ENCODE measurements at places on chromosomes 4 and X.

- no peak for DNase-seq
These were observed 92.0 kb upstream of the ADGRG2 start for GRCh38 chrX:19214311-19214710.

GRCh38 chr4:39706741-39707511 lies 9.0 kb downstream of the UBE2K start:
- no peak for DNase-seq

DNA sequence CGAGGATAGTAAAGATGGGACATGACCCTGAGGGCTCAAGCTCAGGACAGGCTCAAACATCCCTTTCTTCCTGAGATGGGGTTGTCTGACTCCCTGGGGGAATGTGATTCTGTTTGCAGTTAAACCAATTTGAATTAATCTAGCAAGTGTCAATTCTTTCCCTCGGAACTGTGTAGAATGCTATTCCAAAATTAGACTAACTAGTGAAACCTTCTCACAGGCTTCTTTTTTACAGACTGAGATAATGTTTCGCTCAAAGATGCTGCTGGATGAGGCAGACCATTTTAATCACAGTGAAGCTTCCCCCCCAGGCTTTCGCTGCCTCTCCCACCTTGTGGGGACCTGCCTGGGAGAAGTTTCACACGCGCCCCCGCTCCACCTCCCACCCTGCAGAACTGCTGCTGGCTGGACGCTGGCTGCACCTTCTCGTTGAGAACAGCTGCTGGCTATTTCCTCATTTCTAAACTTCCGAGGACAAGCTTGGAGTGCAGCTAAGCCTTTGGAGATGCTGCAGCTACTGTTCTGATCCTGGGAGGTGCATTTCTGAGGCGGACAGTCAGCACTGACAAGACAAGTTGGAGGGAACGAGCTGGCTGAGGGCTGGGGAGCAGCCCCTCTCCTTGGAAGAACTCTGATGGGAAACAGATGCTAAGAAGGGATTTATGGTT lies 297.8 kb downstream of the RAPGEF2 start:
- DNase-seq = no peak

- DNase-seq = no peak
These were observed 105.0 kb upstream of the PAQR3 start for GRCh38 chr4:79044141-79044659.

GRCh38 chr4:103050736-103051436 lies 25.7 kb downstream of the SLC9B2 start:
- DNase-seq = no peak

- no peak for DNase-seq
These were observed 134.3 kb downstream of the GUCY2F start for GRCh38 chrX:109347632-109348031.

DNA sequence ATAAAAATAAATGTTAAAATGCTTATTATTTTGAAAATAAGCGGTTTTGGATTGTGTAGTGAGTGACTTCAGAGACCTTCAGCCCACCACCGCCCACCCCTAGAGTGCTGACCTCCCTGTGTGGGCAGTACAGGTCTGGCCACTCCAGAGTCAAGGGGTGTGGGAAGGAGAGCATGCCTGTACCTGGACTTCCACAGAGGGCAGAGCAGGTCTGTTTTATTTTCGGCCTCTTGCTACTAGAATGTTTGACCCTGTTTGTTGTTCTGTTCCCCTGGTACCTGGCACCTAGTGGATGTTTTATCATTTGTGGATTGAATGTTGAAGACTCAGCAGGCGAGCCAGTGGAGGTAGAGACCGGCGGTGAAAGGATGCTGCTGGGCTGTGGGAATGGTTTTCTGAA lies 14.3 kb downstream of the PIGG start:
- no peak for DNase-seq

GRCh38 chr4:121307445-121308327 lies 73.1 kb downstream of the QRFPR start:
- DNase-seq = no peak

DNA sequence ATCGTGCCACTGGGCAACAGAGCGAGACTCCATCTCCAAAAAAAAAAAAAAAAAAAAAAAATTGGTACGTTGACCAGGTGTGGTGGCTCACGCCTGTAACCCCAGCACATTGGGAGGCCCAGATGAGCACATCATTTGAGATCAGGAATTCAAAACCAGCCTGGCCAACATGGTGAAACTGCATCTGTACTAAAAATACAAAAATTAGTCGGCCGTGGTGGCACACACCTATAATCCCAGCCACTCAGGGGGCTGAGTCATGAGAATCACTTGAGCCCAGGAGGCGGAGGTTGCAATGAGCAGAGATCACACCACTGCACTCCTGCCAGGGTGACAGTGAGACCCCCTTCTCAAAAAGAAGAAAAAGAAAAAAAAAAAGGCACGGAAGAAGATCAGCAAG lies 24.5 kb downstream of the RBMX start:
- no peak for DNase-seq

GRCh38 chrX:19799319-19800182 lies 87.8 kb downstream of the SH3KBP1 start:
- no peak for DNase-seq

DNA sequence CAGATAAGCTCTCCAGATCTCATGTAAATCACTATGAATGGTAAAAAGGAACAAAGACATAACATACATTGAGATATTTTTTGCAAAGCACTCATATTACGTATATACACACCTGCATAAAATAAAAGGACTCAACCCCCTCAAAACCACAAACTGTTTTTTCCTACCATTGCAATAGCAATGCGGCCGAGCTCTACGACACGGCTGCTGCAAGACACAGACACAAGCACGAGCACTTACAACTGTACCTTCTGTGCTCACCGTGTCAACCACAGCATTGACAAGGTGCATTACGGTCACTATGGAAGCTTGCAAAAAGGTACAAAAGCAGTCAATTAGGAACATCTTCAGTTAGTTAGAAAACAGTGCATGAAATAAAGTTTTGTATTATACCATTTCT lies 37.1 kb upstream of the MTNR1A start:
- no peak for DNase-seq

GRCh38 chr4:127881563-127881864 lies 821 bp downstream of the PLK4 start:
- no peak for DNase-seq

- no peak for DNase-seq
These were observed 12.4 kb upstream of the RGS12 start for GRCh38 chr4:3280466-3280865.

GRCh38 chrX:13507893-13508292 lies 61.5 kb upstream of the EGFL6 start:
- DNase-seq = no peak

GRCh38 chrX:132412208-132412607 lies 76.6 kb downstream of the MBNL3 start:
- DNase-seq = no peak

- DNase-seq = no peak
These were observed 148.7 kb downstream of the KDR start for GRCh38 chr4:54976682-54977081.

DNA sequence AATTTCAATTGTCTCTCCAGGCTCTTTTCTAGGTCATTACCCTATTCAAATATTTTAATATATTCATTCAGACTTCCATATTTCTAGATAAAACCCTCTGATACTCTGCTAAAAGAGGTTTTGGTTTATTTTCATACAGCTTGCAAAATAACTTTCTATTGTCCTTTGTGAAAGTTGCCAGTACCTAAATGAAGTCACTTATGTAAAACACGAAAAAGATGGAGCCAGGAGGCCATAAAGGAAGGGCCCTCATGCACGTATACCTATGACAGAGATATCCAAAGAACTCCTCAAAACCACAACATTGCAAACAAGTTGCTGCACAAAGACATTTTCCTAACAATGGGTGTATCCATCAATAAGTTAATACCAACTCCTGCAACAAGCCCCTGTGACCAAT lies 25.7 kb upstream of the ELOVL6 start:
- DNase-seq = no peak

GRCh38 chrX:42602136-42602535 lies 175.8 kb downstream of the PPP1R2C start:
- no peak for DNase-seq

DNA sequence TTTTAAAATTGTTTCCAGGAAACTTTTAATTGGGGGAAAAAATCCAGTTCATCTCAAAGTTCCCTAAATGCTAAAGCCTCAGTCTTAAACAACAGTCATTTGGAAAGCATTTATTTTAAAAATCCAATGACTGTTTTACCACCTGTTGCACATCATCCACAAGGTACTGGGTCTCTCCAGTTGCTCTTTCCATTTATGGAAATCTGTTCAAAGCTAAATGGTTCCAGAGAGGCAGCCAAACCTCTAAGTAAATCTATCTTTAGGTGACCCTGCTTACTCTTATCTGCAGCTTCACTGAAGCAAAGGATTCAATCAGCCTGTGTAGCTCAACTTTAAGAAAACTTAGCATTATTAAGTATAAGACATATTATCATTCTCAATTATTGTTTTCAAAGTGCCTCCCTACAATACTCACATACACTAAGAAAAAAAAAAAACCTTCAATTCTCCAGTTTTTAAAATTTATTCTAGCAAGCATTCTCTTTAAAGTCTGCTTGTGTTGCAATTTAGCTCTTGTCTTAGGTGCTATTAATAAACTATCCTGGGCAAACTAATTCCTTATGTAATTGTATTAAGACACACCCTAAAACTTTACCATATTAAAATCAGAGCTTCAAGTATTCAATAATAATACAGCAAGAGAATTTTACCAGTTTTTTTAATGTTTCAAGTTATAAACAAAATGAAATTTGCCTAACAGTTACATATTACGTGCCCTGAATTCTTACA lies 60.6 kb downstream of the NOCT start:
- no peak for DNase-seq

DNA sequence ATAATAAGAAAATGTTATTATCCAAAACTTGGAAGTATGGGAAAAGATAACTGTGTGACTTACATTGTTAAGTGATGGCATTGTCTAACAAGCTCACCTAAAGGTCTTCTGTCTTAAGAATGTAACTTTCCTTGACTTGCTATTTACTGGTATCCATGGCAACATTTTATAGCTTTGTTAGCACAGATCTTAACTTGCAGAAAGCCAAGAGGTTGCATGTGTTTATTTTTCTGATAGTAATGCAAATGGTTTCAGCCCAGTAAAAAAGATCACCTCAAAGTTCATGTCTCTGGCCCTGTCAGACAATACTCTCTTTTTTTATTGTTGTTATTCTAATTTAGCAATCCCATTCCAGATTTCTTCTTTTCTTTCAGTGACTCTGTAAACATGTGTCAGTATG lies 425.3 kb downstream of the SPRY1 start:
- DNase-seq = no peak

GRCh38 chr4:168797738-168798375 lies 212.2 kb downstream of the CBR4 start:
- DNase-seq = no peak

DNA sequence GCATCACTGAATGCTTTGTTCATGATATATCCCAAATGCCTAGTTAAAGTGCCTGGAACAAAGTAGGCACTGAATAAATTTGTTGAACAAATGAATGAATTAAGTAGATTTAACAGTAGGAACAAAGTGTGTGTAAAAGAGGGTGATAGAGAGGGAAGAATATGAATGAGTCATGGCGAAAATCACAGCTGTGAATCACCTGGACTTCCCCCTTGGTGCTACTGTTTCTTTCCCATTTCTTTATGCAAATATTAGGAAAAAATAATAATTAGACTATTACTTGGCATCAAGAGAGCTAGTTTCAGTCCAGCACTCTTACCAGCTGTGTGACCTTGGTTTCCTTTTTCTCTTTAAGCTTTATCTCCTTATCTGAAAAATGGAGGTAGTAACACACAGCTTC lies 9.2 kb downstream of the SPIN3 start:
- no peak for DNase-seq

DNA sequence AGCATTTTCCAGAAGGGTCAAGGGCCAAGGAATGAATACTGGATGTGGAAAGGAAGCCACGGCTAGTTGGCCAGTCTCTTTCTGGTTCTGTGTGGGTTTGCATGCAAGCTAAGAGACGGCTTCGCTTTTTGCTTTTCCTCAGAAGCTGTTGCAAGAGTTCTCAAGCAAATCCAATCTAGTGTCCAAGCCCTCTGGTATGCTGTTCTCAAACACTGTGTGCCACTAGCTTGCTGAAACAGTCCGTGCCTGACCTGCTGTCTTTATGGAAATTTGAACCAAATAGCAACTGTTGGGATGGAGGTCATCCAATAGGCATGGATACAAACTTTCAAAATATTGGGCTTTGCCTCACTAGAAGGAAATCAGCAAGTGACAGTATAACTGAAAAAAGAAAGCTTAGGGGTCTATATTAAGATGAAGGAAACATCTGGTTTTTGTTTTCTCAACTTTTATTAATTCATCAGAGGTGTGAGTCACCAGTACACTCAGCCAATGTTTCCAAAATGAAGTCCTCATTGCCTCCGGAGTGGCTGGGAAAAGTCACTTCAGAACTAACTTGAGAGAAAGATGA lies 70.5 kb downstream of the SLC9A6 start:
- DNase-seq = no peak

DNA sequence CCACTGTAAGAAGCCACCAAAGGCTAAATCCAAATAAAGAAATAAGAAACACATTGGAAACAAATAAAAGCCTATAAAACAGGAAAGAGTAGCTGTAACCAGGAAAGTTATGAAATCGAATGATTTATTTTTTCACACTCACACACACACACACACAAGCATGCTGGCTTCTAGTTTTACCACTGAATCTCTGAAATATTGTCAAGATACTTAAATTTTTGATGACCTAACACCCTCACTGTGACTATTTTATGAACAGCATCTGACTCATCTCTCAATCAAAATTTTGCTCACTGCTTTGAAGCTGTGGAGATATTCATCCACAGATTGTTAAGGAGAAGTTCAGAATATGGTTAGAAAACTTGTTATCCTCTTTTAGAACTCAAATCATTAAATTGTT lies 13.9 kb upstream of the GABRB1 start:
- DNase-seq = no peak

DNA sequence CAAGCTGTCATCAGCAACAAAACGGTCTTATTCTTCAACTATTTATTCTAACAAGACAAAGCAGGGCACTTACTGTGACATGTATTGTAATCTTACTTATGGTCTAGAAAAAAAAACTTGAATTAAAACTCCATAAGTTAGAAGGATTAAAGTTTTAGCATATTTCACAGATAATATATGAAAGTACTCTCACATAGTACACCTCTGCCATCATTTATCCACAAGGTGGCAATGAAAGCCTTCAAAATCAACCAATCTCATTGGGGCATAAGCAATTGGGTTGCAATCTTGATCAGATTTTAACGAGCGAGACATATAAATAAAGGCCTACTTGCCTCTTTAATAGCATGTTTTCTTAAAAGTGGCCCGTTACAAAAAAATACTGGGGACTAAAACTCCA lies 1382.9 kb downstream of the FAM133A start:
- DNase-seq = no peak

All from stimulated activated CD8-positive, alpha-beta memory T cell treated with anti-CD3 and anti-CD28 coated beads, Interleukin-15, amount 100 ng/mL, for 4 hours (primary cell).